ENCODE measurements at places on chromosomes 4 and X.

DNA sequence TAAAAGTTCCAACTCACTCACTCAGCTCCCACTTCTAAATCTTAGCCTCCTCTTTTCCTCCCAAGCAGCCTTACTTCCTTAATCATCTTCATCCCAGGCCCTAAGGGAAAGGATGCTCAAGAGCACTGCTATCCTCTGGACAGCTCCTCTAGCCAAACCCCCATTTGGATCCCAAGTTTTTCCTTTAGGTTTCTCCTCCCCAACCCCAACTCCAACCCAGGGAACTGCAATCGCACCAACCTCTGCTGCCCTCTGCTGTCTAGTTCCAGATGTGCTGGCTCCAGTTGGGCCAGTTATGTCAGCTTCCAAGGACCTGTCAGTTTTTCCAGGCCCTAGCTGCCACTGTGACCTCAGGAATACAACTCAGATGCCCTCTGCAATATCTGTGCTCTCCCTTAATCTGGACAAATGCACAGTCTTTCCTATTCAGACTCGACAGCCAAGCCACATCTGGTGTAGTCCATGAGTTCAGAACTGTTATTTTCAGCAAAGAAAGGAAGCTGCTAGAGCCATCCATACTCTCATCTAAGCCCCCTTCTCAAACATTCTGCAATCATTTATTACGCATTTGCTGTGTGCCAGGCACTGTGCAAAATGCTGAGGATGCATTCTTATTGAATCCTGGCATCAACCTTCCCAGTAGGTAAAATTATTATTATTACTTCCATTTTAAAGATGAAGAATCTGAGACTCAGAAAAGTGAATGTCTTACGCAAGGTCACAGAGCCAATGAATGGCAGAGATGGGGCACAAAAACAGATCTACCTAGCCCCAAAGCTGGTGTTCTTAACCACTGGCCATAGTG is 12.3 kb upstream of the XPNPEP2 start:
- DNase-seq, result peak; percentile 38
- no peak overlapping the region for H3K4me3 ChIP-seq

DNA sequence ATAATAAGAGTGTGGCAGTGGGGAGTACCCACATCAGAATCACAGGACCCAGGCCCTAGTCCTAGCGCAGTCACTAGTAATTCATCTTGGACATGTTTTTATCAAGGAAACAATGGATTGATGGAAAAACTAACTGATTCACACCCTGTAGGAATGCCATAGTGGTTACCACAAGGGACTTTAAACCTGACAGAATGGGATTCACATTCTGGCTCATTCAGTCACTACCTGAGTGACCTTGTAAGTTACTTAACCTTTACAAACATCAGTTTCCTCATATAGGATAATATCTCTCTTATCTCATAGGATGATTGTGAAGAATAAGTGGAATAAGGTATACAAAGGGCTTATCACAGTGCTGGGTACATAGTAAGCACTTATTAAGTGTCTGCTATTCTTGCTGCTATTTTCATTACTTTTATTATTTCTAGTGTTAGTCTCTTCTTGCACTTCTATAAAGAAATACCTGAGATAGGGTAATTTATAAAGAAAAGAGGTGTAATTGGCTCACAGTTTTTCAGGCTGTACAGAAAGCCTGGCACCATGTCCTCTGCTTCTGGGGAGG is 247.5 kb upstream of the KLF3 start:
- H3K27me3 ChIP-seq, result no peaks in the 10 kb centered on the region
- no peak overlapping the region for H3K4me3 ChIP-seq
- no peak overlapping the region for H3K27ac ChIP-seq
- peaks cover 12% of the 10 kb centered on the region for H3K4me1 ChIP-seq
- no peak for DNase-seq

- no peak overlapping the region for H3K4me3 ChIP-seq
- DNase-seq, result no peak
- no peaks in the 10 kb centered on the region for H3K27me3 ChIP-seq
- H3K36me3 ChIP-seq, result no peaks in the 10 kb centered on the region
- no peak overlapping the region for H3K27ac ChIP-seq
- H3K4me1 ChIP-seq, result no peaks in the 10 kb centered on the region
These were observed 69.7 kb upstream of the TLR3 start for GRCh38 chr4:185999207-185999606.

DNA sequence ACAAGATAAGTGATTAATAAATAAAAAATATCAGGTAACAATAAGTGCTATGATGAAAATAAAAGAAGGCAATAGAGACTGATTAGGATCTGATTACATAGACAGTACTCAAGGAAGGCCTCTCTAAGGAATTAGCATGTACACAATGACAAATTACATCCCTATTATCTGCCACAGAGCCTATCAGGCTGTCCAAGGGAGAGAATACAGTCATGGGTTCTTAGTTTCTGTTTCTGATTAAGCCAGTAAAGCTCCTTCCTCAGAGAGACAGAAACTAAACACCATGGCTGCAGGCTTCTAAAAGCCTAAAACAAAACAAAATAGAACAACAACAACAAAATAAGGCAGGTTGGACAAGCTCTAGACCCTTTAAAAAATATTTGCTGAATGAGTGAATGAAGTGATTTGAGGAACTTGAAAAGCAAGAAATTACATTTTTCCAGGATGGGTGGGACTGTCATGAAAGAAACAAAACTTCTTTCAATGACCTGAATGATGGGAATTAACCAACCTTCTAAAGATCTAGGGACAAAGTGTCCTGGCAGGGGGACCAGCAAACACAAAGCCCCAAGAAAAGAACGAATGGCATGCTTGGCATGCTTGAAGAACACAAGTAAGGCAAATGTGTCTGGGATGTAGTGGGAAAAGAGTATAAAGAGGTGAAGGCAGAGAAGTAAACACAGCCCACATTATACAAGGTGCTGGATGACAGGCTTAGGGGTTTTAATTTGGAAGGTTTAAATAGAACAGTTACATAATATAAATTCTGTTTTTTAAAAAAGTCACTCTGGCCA is 44.1 kb downstream of the NAA11 start:
- no peaks in the 10 kb centered on the region for H3K27me3 ChIP-seq
- H3K4me3 ChIP-seq, result no peak overlapping the region
- no peak for DNase-seq
- H3K27ac ChIP-seq, result no peak overlapping the region
- H3K36me3 ChIP-seq, result no peaks in the 10 kb centered on the region

GRCh38 chrX:10929747-10930146 is 181.4 kb upstream of the HCCS start:
- no peak overlapping the region for H3K4me3 ChIP-seq
- H3K27me3 ChIP-seq, result no peaks in the 10 kb centered on the region
- no peaks in the 10 kb centered on the region for H3K4me1 ChIP-seq
- no peak for DNase-seq
- no peaks in the 10 kb centered on the region for H3K36me3 ChIP-seq

GRCh38 chr4:144955104-144955503 is 142.9 kb downstream of the ANAPC10 start:
- no peak overlapping the region for H3K4me3 ChIP-seq
- no peaks in the 10 kb centered on the region for H3K27me3 ChIP-seq
- H3K4me1 ChIP-seq, result no peaks in the 10 kb centered on the region
- H3K36me3 ChIP-seq, result no peaks in the 10 kb centered on the region
- no peak for DNase-seq

- H3K27ac ChIP-seq, result no peak overlapping the region
- DNase-seq, result no peak
- H3K4me1 ChIP-seq, result no peaks in the 10 kb centered on the region
These were observed 53.2 kb downstream of the MOSPD2 start for GRCh38 chrX:14926471-14926870.

DNA sequence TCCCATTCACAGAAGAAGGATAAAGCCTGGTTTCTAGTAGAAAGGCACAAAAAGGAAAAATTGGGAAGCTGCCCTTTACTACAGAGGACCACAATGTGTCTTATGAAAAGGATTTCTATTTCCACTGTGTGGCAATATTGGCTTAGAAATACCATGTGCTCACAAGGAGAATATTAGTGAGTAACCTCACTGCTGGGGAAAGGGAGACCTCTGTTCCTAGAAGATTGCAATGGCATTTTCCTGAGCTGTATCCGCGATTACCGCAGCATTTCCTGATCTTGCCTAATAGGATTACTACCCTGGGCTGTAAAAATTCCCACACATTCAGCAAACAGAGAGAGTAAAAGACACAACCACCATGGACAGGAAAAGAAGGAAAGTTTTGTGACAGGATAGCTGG is 308.8 kb upstream of the TECRL start:
- no peaks in the 10 kb centered on the region for H3K36me3 ChIP-seq
- H3K4me1 ChIP-seq, result no peaks in the 10 kb centered on the region
- no peaks in the 10 kb centered on the region for H3K27me3 ChIP-seq
- DNase-seq, result no peak
- no peak overlapping the region for H3K27ac ChIP-seq

- H3K4me3 ChIP-seq, result no peak overlapping the region
- no peak for DNase-seq
- H3K4me1 ChIP-seq, result no peaks in the 10 kb centered on the region
- H3K27me3 ChIP-seq, result no peaks in the 10 kb centered on the region
- no peaks in the 10 kb centered on the region for H3K36me3 ChIP-seq
These were observed 50.4 kb downstream of the TBC1D9 start for GRCh38 chr4:140705625-140706275.

DNA sequence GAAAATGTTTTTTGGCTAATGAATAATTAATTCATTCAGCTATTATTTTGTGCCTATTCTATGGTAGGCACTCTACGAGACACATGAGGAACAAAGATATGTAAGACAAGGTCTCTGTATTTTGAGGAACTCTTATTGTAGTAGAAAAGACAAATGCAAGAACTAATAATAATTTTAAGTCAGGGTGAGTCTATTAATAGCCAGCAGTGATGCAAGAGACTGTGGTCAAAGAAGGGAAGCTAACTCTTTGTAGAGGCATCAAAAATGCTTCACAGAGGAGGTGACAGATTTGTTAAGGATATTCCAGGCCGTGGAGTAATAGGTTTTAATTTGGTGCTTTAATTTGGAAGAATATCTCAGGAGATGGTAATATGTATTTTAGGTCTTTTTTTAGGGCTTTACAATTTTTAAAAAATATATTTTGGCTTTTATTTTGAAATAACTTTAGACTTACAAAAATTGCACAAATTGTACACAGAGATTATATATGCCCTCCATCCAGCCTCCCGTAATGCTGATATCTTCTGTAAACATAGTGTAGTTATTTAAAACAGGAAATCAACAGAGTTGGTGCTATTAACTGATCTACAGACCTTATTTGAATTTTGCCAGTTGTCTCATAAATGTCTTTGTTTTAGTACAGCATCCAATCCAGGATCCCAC is 48.1 kb downstream of the DCLK2 start:
- DNase-seq, result no peak
- no peaks in the 10 kb centered on the region for H3K27me3 ChIP-seq
- no peaks in the 10 kb centered on the region for H3K4me1 ChIP-seq
- H3K4me3 ChIP-seq, result no peak overlapping the region
- no peak overlapping the region for H3K27ac ChIP-seq

- no peak overlapping the region for H3K4me3 ChIP-seq
- H3K27ac ChIP-seq, result no peak overlapping the region
- H3K27me3 ChIP-seq, result peaks cover 46% of the 10 kb centered on the region
- H3K36me3 ChIP-seq, result no peaks in the 10 kb centered on the region
- DNase-seq, result no peak
- H3K4me1 ChIP-seq, result peaks cover 24% of the 10 kb centered on the region
These were observed 2.0 kb upstream of the TRPC3 start for GRCh38 chr4:121953860-121954259.

DNA sequence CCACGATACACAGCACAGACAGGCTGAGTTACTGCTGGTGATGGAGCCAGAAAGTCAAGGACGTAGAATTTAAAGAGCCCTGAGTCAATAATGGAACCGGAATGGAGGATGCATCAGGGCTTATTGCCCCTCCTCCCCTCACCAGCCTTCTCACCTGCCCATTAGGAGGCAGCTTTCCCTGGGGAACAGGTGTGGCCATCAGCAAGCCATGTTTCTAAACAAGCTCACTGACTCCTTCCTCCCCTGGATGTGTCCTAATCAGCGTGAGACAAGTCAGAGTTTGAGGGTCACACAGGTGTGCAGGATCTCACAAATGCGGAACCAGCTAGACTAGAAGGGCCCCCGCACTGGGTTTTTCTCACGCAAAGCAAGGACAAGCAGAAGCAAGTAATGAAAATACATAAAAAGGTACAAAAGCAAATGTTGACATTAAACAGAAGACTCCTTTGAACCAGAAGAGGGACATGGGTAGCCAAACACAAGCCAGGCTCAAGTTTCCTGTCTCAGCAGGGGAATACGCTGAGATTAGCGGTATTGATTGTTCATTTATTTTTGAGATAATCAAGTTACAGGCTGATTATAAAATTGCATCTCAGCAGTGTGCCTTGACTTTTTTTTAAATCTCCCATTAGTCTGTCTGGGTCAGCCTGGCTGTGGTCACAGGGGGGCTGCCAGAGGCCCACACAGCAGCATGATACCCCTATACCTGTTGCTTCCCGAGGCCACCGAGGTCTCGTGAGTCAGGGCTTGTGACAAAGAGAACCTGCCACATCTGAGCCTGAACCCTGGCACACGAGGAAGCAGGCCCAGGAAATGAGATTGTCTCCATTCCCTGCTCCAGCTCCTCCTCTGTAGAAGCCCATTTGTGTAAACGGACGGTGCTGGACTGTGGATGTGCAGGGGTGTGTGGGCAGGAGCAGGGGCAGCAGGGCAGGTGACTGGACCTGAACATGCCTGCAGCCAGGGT is 37.4 kb downstream of the CCKAR start:
- no peaks in the 10 kb centered on the region for H3K36me3 ChIP-seq
- H3K4me1 ChIP-seq, result peaks cover 12% of the 10 kb centered on the region
- no peak overlapping the region for H3K27ac ChIP-seq
- no peak for DNase-seq
- peaks cover 16% of the 10 kb centered on the region for H3K27me3 ChIP-seq

DNA sequence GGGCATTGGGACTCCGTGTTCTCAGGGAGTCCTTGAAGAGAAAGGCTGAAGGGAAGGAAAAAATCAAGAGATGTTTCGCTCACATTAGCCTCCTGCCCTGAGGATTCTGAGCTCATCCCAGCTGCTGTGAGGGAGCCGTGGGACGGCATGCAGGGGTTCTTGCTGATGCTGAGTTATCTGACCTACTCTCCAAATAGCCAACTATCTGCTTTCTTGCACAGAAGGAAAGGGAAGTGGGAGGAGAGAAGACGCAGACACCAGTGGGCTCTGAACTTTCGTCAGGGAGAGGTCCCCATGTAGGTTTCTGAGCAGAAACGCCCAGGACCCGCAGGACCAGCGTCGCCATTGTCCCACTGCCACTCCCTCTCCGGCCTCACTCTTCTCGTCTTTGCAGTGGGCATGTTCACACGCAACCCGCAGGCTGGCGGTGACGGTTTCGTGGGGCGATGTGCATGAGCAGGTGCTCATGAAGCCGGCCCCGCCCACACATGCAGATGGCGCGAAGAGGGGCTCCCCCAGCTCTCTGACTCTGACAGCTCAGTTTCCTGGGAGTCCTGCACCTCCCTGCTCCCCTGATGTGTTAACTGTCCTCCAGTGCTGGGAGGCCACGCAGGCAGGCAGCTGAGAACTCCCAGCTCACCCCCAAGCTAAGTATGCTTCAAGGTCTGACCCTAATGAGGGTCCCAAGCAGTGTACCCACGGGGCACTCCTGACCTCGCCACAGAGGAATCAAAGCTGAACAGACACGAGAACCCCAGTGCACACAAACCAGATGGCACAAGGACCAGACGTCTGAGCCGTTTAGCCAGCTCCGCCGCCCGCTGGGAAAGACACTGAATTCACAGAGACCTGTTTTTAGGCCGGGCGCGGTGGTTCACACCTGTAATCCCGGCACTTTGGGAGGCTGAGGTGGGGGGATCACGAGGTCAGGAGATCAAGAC is 13.6 kb upstream of the ABLIM2 start:
- H3K27me3 ChIP-seq, result peaks cover 29% of the 10 kb centered on the region
- H3K4me3 ChIP-seq, result no peak overlapping the region
- no peaks in the 10 kb centered on the region for H3K4me1 ChIP-seq
- no peak overlapping the region for H3K27ac ChIP-seq
- DNase-seq, result no peak
- no peaks in the 10 kb centered on the region for H3K36me3 ChIP-seq
